ENCODE measurements at places on chromosomes 1 and 21.

GRCh38 chr21:25359724-25360123 lies 247.6 kb downstream of the MRPL39 start:
- no peak for DNase-seq

GRCh38 chr1:206864939-206865671 lies at the start of gene IL20:
Gene IL20 (plus strand): TSS chr1:206865623. CDS start chr1:206865853, 230 bp downstream.
- peak; percentile 75 for DNase-seq

DNA sequence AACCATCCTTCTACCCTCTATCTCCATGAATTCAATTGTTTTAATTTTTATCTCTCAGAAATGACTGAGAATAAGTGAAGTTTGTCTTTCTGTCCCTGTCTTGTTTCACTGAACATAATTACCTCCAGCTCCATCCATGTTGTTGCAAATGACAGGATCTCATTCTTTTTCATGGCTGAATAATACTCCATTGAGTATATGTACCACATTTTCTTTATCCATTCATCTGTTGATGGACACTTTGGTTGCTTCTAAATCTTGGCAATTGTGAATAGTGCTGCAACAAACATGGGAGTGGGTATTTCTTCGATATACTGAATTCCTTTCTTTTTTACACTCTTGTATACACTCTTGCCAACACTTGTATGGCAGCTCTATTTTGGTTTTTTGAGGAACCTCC lies 72.8 kb upstream of the COX20 start:
- no peak for DNase-seq

GRCh38 chr21:22898051-22898665 lies 1899.9 kb downstream of the NCAM2 start:
- DNase-seq, result no peak

GRCh38 chr1:93729502-93729901 lies 47.9 kb upstream of the BCAR3 start:
- DNase-seq, result no peak

- DNase-seq, result no peak
Observed at GRCh38 chr1:89453123-89453972, 71.3 kb upstream of the LRRC8B start.

DNA sequence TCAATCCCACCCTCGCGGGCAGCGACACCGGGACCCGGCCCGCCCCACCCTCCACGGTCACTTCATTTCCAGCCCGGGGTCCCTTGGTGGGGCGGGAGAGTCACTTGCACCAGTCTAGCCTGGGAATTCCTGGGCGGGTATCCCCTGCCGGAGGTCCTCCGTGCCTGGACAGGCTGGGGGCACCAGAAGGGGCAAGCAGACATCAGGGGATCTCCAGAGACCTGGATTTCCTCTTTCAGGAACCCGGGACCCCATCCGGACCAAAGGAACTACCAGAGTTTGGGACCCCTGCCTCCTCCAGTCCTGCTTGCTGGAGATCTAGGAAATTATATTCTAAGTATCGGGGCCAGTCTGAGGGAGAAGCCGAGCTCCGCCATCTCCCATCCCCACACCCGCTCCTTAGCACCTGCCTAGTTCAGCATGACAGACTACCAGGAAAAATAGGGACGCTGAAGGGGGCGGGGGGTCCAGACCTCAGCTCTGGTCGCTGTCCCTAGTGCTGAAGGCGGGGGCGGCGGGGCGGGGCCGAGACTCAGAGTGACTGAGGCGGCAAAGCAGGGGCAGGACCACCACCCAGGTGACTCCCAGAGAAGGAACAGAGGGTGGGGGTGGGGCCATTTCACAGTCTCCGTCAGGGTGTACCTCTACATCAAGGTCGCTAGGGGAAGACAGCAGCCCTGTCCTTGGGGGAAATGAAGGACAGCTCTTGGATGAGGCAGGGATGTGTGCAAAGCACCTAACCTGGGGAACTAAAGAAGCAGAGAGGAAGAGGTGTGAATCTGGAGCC lies 832 bp downstream of the HCN3 start:
- DNase-seq, result peak; percentile 60

GRCh38 chr1:233448109-233448689 lies 120.7 kb downstream of the MAP3K21 start:
- no peak for DNase-seq

DNA sequence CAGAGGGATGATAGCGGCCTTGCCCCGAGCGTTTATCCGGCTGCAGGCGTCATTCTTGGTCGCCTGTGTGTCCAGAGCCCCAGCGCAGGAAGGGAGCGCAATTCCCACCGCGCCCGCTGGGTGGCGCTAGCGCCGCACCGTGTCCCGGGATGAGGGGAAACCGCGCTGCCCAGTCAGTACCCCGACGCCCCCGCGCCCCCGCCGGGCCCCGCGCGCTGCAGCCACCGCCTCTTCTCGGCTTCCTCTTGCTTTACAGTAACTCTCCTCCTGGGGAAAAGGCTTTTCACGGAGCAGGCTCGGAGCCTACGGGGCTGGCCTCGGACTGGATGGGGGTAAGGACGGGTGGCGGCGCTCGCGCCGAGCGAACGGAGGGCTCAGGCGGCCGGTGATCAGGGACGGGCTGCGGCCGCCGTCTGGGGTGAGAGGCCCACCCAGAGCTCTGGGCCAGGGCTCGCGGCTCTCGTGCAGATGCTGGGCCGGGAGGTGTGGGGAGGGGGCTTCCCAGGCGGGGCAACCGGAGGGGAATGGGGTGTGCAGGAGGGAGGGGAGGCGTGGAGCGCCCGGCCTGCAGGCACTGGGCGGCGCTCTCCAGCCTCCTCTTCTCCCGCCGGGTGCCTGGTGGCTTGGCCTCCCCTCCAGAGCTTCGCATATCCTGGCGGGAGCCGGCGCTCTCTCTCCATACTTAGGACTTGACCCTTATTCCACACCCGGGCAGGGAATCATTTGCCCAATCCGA lies 29.8 kb downstream of the TEX35 start:
- DNase-seq, result peak; percentile 81

DNA sequence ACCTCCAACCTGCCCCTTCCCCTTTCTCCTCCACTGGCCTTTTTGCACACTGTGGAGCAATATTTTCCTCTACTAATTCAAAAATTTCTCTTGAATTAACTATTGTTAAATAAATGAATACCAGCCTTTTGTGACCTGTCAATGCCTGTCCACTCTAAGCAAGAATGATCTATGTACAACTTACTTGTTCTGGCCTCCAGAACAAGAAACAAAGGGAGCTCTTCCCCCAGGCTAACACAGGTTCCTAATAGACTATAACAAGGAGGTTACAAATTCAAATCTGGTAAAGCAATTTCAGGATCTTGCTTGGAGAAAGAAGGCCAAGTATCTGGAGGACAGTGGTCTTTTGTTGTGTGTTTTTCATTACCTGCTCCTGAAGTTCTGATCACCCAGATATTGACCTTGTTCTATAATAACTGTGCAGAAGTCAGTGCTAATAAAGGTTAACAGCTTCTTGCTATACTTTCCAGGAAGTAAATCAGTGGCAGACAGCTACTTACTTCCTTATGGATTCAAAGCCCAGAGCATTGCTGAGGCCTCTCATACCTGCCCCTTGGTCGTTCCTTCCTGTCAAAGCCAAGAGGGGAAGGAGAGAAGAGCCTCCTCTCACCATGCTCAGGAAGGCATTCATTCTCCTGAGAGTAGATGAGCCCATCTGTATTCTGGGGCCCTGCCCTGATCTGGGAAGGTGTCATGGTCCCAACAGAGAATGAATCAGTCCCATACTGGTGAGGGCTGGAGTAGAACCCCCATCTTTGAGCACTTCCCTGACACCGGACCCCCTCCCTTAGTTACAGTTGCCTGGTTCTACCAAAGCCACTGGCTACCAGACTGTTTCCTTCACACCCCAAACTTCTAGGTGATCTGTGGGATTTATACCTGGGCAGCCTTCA lies 56.8 kb downstream of the DESI2 start:
- no peak for DNase-seq

GRCh38 chr1:30323841-30324240 lies 399.5 kb downstream of the MATN1 start:
- no peak for DNase-seq

- DNase-seq, result peak; percentile 59
Observed at GRCh38 chr1:172946814-172947507, 103.8 kb downstream of the TNFSF18 start.

DNA sequence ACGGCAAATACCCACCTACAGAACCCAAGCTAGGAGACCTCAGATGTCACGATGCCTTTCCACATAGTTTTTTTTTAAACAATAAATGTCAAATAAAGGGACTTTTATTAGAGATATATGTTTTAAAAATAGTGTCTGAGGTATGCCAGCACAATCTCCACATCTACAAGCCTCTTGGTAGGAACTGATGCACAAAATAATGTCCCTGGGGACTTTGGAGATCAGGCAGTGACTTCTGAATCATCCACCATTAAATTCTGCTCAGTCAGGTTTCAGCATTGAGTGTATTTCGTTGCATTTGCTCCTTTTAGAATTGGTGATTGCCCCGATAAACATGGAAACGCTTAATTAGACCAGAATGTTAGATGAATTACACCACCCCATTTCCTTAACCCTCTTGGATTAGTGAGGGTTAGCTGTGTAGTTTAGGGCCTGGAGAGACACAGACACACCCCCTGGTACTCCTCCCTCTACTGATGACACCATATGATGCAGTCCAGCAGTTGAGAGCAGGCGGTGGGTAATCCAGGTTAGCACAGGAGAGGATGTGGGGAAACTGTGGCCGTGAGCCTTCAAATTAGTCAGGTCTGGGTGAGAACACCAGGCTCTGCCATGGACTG lies 33.6 kb downstream of the LGR6 start:
- DNase-seq, result no peak

- DNase-seq, result no peak
Observed at GRCh38 chr1:70085521-70085920, 119.9 kb downstream of the LRRC40 start.

DNA sequence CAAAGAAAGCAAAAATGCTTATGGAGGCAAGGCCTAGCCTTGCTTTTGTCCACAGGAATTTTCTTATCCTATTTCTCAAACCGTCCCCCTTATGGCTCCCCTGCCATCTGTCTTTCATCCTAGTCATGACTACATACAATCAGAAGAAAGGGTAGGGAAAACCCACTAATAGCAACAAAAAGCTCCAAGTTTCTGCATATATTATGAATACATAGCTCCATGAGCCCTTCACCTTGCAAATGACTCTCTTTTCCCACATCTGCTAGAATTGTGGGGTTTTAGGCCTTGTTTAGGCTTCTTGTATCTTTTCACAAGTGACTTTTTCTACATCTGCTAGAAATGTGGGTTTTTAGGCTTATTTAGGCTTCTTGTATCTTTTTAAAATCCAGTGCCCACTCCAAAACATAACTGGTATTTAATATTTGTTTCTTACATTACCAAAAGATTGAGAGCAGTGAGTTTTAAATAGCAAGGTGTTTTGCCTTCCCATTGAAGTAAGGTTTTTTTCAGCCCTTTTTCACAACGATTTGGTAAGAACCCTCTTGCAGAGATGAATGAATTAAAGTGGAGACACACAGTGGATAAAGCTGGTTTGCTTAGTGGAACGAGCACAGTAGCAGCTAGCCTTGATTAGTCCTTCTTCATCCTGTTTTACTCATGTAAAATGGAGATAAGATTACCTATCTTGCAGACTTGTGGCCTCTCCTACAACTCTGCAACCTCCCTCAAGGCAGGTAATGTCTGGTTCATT lies 4.4 kb downstream of the GADD45A start:
- DNase-seq, result no peak

- DNase-seq, result no peak
Observed at GRCh38 chr1:171715813-171716251, 26.0 kb downstream of the VAMP4 start.
